ENCODE measurements at places on chromosomes 1 and 21.

DNA sequence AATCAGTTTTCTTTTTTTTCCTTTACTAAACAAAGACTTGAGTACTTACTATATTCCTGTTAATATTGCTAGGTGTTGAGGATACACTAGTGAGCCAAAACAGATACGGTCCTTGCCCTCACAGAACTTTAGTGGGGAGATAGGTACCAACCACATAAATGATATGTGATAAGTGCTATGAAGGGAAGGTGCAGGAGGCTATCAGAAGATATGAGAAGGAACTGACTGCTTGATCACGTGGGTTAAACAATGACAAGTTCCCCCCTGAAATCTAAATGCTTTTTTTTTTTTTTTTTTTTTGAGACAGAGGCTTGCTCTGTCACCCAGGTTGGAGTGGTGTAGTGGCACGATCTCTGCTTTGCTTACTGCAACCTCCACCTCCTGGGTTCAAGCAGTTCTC is 25.0 kb downstream of the RBM15 start:
- DNase-seq: no peak

DNA sequence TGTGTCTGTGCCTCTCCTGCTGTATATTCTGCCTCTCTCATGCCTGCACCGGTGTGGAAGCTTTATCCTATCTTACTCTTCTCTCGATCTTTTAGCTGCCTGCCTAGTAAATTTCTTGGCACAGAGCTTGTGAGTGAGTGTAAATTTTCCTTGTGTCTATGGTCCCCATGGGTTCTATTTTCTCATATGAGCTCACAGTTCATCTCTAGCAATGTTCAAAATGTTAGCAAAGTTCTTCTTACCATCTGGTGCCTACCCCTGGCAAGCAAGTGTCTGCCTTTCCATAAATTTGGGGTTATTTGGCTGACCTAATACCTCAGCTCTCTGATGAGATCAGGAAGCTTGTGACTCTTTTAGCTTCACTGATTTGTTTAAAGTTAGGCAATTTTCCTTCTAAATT is 572.1 kb upstream of the BRINP3 start:
- DNase-seq: no peak

DNA sequence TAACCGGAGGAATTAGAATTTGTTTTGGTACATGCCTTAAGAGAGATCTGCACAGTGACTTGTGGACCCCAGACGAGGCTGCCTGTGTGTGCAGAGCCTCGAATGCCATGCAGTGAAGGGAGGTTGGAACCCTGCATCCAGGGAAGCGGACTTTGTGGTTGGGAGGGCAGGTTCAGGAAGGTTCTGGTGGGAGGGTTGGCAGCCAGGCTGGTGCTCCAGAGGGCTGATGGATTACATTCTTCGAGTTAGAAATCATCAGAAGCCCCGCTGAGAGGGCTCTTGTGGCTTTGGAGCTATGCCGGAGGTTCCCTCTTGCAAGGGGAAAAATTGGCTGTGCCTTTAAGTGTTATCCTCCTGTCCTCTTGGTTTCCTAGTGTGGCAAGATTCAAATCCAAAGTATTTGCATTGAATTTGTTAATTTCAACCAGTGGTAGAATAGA is 21.1 kb downstream of the ROR1 start:
- DNase-seq: no peak

DNA sequence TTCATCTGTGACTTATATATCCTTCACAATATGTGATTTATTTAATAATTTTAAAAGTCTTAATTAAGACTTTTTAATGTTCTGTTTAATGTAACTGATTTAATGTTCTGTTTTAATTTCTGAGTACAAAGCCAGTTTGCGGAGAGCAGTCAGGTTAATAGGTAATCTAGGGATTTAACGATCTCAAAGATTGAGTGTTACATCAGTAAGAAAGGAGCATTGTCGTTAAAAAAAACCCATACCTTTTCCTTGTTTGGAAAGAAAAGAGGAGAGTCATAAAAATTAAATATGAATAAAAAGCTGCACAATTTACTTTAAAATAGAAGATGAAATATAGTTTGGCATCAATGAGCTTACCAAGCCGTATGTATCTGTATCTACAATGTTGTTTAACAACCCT is 621.4 kb downstream of the KIF26B start:
- DNase-seq: no peak

- DNase-seq: no peak
Observed at GRCh38 chr1:215895276-215895675, 328.2 kb downstream of the KCTD3 start.

- no peak for DNase-seq
Observed at GRCh38 chr21:18334066-18334465, 69.5 kb downstream of the TMPRSS15 start.

- no peak for DNase-seq
Observed at GRCh38 chr1:216793303-216793702, 70.1 kb upstream of the ESRRG start.

- DNase-seq: no peak
Observed at GRCh38 chr1:117589544-117589943, 16.3 kb upstream of the TENT5C start.

- DNase-seq: no peak
Observed at GRCh38 chr1:210332719-210333398, 4.2 kb downstream of the HHAT start.

DNA sequence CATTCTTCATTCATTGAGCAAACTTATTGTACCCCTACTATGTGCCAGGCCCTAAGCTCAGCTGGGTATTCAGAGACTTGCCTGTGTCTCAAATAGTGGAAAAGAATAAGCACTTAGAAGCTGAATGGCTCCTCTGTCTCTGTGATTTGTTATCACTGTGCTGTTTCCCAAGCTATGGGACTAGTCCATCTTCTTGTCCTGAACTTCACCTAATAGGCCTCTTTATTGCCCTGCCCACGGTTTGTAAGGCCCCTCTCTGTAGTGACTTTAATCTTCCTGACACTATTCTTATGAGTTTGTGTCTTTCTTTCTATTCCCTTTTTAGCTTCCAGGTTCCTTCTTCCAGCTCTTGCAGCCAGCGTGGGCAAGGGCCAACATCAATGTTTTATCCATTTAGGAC is 85.4 kb upstream of the LPGAT1 start:
- no peak for DNase-seq

DNA sequence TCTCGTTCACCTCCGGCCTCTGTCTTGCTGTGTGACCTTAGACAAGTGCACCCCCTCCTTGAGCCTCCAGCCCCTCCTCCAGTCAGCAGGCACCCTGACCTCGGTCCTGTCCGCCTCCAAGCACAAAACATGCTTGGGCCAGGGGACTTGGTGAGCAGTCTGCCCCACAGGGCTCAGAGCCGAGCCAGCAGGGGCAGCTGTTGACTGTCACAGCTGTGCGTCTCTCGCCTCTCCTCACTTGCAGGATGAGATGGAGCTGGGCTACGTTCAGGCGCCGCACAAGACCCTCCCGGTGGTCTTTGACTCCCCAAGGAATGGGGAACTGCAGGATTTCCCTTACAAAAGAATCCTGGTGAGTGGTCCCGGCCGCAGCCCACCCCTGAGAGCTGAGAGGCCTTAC is 24.2 kb downstream of the PADI3 start:
- no peak for DNase-seq

DNA sequence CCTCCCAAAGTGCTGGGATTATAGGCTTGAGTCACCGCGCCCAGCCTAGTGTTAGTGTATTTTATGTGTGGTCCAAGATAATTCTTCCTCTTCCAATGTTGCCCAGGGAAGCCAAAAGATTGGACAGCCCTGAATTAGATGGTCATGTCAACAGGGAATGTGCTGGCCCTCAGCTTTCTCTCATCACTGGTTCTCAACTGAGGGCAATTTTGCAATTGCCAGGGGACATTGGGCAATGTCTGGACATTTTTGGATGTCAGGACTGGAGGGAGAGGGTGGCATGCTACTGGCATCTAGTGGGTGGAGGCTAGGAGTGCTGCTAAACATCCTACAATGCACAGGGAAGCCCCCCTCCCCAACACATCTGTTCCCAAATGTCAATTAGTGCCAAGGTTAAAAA is 95.0 kb downstream of the LAMC2 start:
- no peak for DNase-seq

DNA sequence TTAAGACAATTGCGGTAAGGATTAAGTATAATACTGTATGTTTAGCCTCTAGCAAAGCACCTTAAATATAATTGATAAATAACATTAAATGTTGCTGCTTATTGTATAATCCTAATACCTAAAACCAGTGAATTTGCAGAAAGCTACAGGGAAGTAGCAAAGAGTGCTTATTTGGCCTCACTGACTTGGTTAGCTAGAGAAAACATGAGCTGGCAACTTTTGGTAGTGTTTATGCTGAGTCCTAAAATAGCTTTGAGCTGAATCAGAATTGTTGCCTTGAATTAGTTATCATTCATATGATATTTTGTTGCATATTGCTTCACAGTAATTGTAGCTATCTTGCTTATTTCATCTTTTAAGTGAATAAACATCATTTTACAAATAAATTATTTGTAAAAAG is 3.5 kb downstream of the TRIM67 start:
- no peak for DNase-seq

GRCh38 chr1:69191335-69191734 is 376.4 kb upstream of the LRRC7 start:
- no peak for DNase-seq

DNA sequence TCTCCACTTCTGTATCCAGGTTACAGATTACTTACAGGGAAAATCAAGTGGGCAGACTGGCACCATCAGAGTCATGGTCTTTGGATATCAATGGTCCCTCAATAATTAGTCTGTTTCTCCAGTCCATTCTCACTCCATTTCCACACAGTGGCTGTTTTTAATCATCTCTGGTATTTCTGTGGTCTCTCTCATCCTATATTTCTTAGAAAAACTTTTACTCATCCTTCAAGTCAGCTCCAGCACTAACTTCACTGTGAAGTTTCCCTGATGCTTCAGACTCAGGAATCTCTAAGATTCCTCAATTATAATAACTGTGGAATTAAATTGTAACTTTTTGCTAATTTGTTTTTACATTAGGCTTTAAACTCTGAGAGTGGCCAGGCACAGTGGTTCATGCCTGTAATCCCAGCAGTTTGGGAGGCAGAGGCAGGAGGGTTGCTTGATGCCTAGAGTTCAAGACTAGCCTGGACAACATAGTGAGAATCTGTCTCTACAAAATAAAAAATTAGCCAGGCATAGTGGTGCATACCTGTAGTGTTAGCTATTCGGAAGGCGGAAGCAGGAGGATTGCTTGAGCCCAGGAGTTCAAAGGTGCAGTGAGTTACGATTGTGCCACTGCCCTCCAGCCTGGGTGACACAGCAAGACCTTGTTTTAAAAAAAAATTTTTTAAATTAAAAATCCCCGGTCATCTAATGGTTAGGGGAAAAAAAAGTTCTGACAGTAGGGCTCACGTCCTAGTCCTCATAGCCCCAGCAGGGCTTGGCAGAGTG is 10.6 kb downstream of the CD160 start:
- no peak for DNase-seq

GRCh38 chr1:47183308-47184089 is 6.3 kb downstream of the PDZK1IP1 start:
- DNase-seq: no peak

DNA sequence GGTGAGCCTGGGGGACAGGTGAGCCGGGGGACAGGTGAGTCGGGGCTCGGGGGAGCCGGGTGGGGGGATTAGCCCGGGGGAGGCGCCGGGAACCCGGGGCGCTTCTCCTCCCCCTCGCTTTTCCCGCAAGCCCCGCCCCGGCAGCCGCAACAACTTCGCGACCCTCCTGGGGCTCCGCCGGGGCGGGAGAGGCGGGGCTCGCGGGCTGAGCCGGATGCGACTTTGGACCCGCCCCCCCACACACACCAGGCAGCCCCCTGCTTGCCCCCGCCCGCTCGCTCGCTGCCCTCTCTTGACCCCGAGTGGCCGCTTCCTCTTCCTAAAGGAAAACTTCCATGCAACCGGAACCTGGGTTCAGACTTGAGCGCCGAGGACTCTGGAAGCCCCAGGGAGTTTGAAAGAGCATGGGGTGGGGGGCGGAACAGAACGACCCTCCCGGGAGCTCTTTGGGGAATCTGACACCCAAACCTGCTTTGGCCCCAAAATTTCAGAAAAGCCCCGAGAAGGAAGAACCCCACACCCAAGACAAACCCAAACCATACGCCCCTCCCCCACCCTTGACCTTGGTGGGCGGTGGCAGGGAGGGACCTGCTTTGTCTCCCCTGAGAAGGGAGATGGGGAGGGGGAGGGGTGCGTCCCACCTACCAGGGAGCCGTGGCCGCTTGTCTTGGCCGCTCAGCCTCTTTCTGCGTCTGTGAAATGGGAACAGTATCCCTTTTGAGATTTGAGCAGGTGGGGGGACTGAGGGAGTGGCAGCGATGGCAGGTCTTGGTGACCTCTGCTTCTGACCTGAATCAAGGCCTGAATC is 550 bp downstream of the ARHGEF16 start:
- no peak for DNase-seq

DNA sequence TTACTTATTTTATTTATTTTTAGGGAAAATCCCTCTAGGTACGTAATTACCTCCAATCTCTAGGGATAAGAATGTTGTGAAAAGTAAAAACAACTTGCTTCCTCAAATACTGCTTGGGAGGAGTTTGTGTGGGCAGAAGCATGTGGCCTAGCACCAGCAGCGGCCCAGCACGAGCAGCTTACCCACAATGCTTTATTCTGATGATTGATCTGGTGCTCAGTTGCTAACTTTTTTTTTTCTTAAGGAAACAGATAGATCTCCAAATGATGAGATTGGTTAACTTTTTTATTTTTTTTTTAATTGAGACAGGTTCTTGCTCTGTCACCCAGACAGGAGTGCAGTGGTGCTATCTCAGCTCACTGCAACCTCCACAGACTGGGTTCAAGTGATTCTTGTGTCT is 4.2 kb downstream of the CLIC6 start:
- DNase-seq: no peak

GRCh38 chr1:29304025-29304684 is 67.8 kb downstream of the PTPRU start:
- DNase-seq: no peak

DNA sequence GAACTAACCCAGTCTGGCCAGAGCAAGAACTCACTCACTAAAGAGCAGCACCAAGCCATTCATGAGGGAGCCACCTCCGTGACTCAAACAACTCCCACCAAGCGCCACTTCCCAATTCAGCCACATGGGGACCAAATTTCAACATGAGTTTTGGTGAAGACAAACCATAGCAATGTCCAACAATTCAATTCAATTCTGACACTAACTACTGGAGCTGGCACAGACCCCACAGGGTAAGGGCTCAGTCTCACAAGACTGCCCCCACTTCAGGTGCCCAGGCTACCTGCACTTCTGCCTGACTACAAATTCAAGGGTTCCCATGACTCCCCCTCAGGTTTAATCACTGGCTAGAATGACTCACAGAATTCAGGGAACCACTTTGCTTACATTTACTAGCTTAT is 48.8 kb upstream of the RAP1A start:
- DNase-seq: peak; percentile 10

GRCh38 chr1:223038288-223039006 is 104.6 kb downstream of the TLR5 start:
- no peak for DNase-seq

DNA sequence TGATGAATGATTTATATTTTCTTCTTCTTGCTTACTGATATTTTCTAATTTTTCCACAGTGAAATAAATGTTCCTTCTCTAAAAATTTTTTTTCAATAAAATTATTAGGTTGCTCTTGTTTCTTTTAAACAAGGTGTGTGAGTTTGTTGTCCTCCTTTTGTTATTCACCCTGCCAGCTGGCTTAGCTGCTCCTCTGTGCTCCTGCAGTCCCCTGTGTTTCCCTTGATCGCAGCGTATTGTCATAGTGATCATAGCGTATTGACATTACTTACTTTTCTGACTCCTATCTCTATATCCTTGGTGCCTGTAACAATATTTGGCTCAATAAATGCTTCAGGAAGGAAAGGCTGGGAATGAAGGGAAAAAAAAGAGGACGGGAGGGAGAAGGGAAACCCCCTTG is 24.9 kb upstream of the PODN start:
- no peak for DNase-seq
